ENCODE measurements at places on chromosomes 1 and 21.

GRCh38 chr1:10898921-10899320 is 102.5 kb upstream of the CASZ1 start:
- no peak for DNase-seq

DNA sequence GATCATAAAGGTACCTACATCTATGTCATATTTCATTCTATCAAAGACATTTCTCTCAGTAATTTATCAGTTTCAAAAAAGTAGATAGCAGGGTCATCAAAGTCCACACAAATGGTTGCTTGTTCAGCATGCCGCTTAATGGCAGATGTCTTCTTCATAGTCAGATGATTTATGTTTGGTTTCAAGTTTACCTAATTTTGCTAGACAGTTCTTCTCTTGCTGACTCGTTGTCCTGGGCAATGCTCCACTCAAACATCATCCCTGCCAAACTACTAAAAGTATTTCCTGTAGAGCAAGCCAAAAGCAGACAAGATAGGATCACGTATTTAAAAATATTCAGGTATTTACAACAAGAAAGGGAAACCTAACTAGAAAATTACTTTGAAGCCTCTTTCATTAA is 13.6 kb downstream of the NUP210L start:
- no peak for DNase-seq

GRCh38 chr21:25535849-25536248 is 71.4 kb downstream of the MRPL39 start:
- no peak for DNase-seq

GRCh38 chr21:46597031-46597430 is 7.9 kb downstream of the S100B start:
- no peak for DNase-seq

GRCh38 chr1:220879509-220880361 is 492 bp downstream of the HLX start:
- no peak for DNase-seq

DNA sequence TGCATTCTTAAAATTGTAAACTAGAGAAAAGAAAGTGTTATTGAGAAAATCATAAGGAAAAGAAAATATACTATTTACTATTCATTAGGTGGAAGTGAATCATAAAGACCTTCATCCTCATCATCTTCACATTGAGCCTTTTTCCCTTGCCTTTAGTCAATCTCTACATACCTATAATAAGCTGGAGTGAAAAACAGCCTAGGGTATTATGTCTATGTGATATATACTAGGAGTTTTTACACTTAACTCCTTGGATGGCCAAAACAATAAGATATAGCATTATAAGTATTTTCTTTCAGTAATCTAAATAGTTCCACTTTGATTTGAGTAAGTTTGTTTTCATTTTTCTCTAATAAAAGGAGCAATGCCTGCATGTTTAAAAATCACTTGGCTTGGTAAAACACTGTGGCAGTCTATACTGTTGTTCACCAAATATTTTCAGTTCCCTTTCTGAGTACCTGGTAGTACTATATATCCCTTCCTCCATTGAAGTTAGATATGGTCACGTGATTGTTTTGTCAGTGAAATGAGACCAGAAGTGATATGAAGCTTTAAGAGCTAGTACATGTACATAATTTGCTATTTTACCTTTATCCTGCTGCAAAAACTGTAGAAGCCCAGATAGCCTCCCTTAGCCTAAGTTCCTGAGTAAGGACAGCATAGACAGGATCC is 78.3 kb downstream of the CLEC20A start:
- DNase-seq, result no peak

DNA sequence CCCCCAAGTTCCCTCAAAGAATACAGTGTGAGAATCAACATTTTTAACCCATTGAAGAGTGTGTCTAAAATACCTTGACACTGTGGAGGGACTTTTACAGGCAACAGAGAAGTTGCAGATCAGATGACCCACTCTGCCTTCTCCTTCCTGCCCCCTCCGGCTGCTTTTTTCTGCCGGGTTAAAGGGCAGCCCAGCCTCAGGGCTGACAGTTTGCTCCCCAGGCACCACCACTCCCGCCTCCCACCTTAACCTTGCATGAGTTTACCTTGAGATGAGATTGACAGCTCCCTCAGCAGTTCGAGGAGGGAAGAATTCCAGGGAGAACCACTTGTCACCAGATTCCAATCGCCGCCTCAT is 3.2 kb downstream of the MTHFR start:
- DNase-seq, result no peak

GRCh38 chr1:162756523-162756922 is 34.0 kb upstream of the HSD17B7 start:
- DNase-seq, result no peak

GRCh38 chr1:64268653-64269557 is 65.5 kb downstream of the UBE2U start:
- peak; percentile 90 for DNase-seq

GRCh38 chr1:228494970-228495853 is 8.0 kb downstream of the RNF187 start:
- no peak for DNase-seq

- DNase-seq, result no peak
Measured at GRCh38 chr21:32424674-32425073, 12.2 kb downstream of the EVA1C start.

GRCh38 chr1:10694274-10694632 is 102.2 kb downstream of the CASZ1 start:
- no peak for DNase-seq

DNA sequence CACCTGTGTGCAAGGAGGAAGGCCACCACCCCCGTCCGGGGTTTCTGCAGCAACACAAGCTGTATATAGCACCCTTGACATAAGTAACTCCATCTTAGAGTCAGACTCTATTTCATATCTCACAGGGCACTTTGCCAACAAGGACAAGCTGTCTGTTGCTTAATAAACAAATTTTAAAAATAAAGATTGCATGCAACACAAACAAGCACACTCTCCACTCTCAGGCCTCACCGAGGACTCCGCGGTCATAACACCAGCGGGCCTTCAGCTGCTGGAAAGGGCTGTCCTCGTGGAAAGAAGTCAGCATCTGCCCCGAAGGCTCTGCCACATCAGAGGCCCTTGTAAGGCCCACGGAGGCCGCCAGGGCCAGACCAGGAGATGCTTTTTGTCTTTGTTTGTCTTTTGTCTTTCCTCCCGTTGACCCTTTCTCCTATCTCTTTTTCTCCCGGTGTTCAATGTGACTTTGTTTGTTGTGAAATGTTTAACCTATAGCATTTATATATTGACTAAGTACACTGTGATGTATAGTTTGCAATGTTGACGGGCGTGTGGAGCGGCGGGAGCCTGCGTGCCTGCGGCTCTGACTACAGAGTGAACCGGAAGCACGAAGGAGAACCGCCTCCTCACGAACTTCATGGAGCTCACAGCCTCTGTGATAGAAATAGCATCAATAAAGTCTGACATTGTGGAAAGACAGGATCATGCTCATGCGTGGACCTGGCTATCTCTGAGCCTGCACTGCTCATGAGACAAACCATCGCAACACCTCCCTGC is 24.1 kb downstream of the MEGF6 start:
- DNase-seq, result no peak

- DNase-seq, result peak; percentile 58
Measured at GRCh38 chr1:110962892-110963690, 631 bp downstream of the LRIF1 start.

DNA sequence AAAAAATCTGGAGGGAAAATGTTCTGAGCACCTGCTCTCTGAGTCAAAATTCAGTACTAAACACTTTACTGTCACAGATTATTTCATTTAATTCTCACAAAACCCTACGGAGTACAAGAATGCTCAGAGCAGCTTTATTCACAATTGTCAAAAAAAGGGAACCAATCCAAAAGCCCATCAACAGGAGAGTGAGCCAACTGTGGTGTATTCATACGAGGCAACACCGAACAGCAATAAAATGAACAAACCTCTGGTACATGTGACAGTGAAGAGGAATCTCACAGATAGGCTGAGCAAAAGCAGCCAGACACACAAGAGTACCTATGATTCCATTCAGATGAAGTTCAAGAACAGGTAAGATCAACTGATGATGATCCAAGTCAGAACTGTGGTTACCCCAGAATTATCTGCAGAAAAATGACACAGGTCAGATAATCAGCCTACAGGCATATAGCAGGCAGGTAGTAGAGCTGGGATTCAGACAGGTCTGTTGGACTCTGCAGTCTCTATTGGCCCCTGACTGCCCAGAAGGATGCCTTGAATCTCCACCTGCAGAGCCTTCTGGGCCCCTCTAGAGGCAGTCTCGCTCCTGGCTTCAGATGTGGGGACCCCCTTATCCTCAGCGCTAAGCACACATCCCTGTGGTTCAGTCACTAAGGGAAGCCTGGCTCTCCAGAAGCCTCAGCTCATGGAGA is 19.2 kb downstream of the SLC9A1 start:
- DNase-seq, result no peak

- DNase-seq, result no peak
Measured at GRCh38 chr1:204645666-204646065, 39.9 kb downstream of the LRRN2 start.
